ENCODE measurements at places on chromosomes 7 and 10.

DNA sequence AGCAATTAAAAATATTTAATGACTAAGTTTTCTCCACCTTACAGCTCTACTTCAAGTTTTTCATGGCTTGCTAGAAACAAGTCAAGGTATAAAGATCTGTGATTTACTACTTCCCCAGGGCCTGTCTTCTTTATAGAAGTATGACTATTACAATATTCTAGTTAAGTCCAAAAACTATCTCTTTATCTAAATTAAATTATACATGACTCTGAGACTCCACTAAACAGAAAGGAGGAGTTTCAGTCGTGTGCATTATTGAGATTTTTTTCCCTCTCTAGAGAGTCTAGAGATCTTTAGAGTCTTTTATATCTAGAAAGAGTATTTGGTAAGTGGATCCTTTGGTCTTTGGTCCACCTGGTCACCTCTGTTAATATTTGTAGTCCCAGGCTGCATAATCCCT is 100.7 kb downstream of the SEMA3E start:
- DNase-seq = no peak

DNA sequence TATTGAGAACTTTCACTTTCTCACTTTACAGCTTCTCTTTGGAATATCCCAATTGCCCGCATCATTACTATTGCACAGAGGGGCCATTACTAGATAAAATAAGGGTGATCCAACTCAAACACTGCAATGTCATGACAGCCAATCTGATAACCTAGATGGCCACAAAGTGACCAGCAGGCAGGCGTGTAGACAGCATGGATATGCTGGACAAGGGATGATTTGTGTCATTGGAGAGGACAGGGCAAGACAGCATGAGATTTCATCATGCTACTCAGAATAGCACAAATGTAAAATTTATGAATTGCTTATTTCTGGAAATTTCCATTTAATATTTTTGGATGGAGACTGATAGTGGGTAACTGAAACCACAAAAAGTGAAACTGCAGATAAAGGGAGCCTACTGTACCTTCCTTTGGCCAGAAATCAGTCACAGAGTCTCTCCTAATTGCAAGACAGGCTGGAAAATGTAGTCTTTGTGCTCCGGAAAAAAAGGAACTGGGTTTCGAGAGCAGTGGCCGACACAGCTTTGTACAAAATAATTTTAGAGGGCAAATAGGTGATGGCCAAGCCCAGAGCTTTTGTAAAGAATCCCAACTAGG is 6.1 kb upstream of the GSDME start:
- no peak for DNase-seq

GRCh38 chr10:108427146-108427545 is 1262.6 kb upstream of the SORCS1 start:
- no peak for DNase-seq

- DNase-seq = no peak
Observed at GRCh38 chr10:42941295-42941644, 135.6 kb upstream of the RET start.

- DNase-seq = no peak
Observed at GRCh38 chr10:16945593-16945992, 128.4 kb upstream of the RSU1 start.

DNA sequence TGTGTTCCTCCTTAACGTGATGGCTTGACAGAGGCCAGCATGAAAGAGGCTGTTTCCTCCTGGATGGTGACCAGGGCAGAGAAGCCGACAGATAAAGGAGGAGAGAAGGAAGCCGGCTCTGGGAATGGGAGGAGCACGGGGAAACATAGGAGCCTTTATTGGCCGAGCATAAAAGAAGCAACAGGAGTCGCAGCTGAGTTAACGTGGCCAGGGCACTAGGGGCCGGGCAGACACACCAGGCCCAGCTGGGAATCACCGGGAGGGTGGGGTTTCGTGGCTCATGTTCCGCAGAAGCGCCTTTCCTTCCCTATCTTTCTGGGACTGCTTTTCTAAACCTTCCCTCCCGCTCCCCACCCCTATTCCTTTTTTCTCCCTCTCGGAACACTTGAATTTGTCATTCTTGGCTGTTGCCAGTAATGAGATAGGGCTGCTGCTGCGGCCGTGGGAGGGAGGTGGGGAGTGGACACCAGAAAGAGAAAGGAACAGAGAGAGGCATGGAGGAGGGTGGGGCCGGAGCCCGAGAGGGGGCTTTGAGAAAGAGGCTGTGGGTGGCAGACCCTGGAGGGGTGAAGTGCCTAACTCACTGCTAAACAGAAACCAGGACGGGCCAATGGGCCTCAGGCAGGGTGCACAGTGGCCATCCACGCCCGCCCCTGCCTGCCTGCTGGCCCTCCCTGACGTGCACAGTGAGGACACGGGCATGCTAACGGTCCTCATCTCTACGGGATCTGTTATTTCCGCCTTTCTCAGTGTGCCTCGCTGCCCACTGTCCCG is 65.2 kb downstream of the COL13A1 start:
- DNase-seq = no peak

- DNase-seq = peak; percentile 45
Observed at GRCh38 chr10:8060010-8060703, 5.7 kb downstream of the GATA3 start.

GRCh38 chr10:59753267-59753666 is at the start of gene MRLN:
MRLN (minus strand) TSS chr10:59753455.
- no peak for DNase-seq

DNA sequence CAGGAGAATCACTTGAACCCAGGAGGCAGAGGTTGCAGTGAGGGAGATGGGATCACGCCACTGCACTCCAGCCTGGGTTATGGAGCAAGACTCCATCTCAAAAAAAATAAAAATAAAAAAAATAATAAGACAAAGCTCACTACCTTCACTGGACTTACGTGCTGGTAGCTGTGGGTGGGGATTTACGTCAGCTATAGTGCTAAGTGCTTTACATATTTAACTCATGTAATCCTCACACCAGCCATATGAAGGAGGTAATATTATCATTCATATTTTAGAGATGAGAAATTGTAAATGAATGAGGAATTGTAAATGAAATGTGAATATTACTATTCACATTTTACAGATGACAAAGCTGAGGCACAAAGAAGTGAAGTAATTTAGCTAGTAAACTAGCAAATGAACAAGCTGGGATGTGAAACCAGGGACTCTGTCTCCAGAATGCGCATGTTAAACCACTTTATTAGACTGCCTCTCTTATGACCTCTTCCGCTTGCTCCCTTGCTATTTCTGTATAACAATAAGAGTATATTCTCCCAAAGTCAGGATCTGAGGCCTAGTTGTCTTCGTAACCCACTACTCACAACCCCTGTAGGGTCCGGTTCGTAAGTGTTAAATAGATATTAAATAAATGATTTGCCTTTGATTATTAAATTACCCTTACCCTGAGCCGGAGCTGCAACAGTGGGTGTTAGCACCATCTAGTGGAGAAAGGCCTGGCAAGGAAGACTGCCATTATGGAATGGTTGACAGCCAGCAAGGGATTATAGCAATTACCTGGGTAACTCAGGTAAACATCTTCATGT is 70.2 kb downstream of the HTR7 start:
- no peak for DNase-seq

DNA sequence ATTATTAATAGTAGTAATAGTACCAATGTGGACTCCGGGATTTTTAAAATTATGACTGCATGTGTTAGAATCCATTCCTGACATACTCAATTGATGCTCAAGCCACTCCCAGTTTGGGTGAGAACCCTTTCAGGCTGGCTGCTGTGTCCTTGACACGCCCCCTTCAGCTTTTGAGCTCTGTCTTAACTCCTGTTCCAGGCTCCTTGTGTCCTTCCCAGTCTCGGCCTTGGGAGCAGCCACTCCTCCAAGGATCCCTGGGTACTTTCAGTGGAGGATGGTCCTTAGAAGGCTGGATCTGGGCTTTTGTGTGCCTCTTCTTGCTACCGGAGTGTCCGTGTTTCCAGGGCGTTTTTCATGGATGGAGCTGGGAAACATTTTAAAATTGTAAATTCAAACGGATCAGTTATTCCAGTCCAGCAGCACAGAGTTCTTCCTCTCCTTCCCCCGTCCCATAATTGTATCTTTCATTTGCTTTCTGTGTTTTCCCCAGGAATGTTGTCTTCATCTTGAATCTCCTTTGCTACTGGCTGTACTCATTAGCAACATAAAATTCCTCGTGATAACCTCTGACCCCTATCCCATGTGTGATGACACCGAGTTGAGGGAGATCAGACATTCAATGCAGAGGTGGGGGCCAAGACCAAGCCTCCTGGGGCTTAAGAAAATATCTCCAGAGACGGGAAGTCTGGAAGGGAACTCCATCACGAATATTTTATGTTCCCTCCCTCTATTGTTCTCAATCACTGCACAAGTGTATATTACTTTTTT is 40.0 kb upstream of the PFKFB3 start:
- no peak for DNase-seq

- peak; percentile 79 for DNase-seq
Observed at GRCh38 chr10:87095236-87095945, 385 bp downstream of the SHLD2 start.

DNA sequence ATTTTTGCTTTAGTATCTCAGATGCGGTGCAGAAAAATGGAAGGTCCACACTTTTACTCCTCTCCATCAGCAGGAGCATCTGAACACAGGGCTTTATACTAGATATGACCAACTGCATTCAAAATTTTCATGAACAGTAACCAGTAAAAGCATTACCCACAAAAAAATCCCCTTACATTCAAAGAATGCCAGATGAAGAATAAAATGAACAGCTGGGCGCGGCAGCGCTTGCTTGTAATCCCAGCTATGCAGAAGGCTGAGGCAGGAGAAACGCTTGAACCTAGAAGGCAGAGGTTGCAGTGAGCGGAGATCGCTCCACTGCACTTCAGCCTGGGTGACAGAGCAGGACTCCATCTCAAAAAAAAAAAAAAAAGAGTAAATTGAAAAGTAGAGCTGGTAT is 3.1 kb downstream of the SAR1A start:
- DNase-seq = no peak

DNA sequence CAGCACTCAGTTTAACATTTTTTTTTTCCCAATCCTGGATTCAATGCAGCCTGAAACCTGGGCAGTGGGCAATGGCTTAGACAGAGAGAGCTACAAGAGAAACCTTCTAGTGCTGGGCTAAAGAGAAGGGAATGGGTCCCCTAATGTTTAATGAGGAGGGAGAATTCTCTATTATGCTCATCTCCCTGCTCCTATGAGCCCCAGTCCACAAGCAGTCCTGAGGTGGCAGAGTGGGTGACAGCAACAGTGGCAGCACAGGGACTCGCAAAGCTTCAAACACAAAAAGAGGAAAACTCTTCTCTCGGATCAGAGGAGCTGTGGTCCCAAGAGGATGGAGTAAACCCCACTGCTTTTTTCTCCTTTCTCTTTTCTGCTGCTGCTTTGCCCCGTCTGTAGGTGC is 36.5 kb downstream of the COBL start:
- DNase-seq = no peak

DNA sequence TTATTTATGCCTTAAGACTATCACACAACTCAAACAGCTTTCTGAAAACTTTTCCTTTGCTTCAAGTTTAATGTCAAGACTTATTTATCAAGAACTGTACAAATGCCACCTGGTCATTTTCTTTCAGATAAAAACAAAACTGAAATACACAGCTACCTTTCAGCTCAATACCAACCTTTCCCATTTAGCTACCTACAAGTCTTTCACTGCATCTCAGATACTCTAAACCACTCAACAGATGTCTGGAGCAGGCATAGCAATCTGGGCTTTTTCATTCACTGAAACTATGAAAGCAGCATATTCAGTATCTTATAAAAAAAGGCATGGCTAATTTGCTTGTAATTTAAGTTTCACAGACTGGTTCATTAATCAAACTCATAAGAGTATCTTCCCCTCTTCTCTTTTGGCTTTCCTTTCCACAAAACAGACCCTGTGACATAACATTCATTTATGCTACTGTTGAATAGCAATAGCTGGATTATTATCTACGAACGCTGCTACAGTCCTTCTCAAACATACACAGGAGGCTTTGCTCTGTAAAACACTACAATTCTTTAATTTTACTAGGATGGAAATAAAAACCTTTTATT is 8.2 kb downstream of the TRA2A start:
- no peak for DNase-seq

DNA sequence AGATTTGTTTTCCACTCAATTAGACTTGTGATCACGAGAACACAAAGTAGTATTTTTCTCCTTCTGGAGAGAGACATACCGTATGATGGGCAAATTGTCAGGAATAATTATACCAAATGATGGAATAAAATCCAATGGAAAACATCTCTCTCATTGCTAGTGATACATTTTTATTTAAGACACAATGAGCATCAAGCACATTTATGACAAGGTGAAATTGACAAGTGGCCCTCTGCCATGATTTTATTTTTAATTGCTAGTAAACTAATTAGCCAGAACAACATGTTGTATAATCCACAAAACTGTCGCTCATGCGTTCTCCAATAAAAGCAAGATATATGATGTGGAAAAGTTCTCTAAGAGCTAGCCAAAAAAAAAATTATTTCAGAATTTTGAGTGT is 620.8 kb downstream of the AUTS2 start:
- no peak for DNase-seq

GRCh38 chr10:132624847-132625471 is 87.4 kb downstream of the INPP5A start:
- DNase-seq = no peak

- DNase-seq = peak; percentile 14
Observed at GRCh38 chr10:23314835-23315239, 29.8 kb downstream of the C10orf67 start.

DNA sequence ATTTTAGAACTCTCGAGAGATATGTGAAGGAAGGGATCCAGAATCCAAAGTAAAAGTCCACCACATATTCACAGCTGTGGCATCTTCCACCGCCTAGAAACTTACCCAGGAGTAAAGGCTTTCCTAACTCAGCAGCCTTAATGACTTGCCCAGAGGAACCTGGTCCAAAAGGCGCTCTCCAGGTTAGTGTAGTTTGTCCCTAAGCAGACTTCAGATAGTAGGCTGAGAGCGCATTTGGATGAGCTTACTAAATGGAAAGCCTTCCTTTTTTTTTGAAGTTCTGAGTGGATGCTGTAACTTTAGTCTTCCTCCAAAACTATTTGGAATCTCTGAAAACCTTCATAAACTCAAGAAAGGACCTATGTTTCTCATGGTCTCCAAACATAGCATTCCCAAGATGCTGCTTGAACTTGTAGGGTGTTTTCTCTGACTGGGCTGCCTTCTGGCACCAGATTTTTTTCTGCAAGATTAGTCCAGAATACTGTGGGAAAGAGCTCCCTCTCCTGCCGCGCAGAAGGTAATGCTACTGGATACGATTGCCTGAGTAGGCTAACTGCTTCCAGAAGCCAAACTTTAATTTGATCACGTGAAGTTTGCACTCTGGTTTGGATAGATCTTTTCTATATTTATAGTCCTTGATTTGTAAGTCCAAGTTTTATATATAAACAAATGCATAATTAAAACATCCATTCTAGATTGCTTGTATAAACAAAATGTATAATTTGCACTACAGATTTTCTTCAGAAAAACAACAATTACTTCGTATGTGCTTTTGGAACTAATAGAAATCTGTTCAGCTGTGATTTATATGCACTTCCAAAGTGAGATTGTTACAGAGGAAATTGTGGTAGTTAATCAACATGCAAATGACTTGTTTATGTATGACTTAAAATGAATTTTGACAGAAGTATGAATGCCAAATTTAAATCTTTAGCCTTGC is 19.6 kb upstream of the GPR37 start:
- no peak for DNase-seq
